Right atrium auricular region (tissue), 2 donors: ENCODE measurements at places on chromosomes 12 and 14. TPM values are rescaled to one million over a fixed set of nuclear protein-coding genes. Genes with fewer than 3 reads are reported as not detected.
A peak's percentile ranks its signal among the peaks of the same experiment; 100 is the strongest.

Gene NTN4
- 69.0 TPM for total RNA-seq

Gene TGFB3
- 17.5 TPM for total RNA-seq

Gene TROAP
- total RNA-seq, result 0.48 TPM

DNA sequence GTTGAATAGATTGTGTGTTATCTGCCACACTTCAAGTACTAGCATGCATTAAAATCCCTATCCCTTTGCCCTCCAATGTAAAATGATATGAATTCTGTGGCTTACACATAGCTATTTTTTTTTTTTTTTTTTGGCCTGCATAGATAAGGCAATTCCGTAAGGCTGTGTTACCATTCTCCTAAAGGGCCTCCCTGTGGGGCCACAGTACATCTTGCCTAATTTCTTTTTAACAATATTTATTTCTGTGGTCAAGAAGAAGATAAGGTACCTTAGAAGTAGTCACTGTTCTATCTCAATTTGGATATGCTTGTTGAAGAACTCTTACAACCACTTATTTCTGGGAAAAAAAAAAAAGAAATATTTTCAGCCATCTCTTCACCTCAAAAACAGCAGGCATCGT, 19.8 kb downstream of the FLRT2 start:
- DNase-seq, result no peak

GRCh38 chr14:102154821-102155549, 15.3 kb downstream of the WDR20 start:
- no peak for DNase-seq

- DNase-seq, result no peak
Observed at GRCh38 chr14:102574281-102575159, 17.9 kb upstream of the RCOR1 start.

- no peak for DNase-seq
Observed at GRCh38 chr12:9039397-9039977, 50.1 kb downstream of the KLRG1 start.

GRCh38 chr12:117054279-117054678, 44.9 kb downstream of the TESC start:
- no peak for DNase-seq

GRCh38 chr12:114166362-114166761, 200.2 kb upstream of the RBM19 start:
- DNase-seq, result peak; percentile 68
